A172 (cell line): ENCODE measurements at places on chromosomes 6 and 20.

DNA sequence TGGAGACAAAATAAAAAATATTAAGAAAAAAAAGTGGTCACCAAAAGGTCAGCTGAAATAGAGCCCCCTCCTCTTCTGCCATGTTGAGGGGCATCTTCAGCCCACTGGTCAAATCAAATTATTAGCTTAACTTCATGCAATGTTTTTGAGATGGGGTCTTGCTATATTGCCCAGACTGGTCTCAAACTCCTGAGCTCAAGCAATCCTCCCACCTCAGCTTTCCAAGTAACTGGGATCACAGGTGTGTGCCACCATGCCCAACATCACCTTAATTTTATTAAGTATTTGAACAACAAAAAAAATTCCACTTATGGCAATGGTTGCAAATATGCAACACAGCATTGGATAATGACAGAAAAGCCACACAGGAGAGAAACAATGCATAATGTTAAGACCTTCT, 99.3 kb upstream of the BEND3 start:
- no peak for DNase-seq

- DNase-seq = no peak
Measured at GRCh38 chr6:15483060-15483459, 179.8 kb downstream of the DTNBP1 start.

- peak; percentile 67 for DNase-seq
Measured at GRCh38 chr6:164753517-164753916, 555.9 kb downstream of the C6orf118 start.

DNA sequence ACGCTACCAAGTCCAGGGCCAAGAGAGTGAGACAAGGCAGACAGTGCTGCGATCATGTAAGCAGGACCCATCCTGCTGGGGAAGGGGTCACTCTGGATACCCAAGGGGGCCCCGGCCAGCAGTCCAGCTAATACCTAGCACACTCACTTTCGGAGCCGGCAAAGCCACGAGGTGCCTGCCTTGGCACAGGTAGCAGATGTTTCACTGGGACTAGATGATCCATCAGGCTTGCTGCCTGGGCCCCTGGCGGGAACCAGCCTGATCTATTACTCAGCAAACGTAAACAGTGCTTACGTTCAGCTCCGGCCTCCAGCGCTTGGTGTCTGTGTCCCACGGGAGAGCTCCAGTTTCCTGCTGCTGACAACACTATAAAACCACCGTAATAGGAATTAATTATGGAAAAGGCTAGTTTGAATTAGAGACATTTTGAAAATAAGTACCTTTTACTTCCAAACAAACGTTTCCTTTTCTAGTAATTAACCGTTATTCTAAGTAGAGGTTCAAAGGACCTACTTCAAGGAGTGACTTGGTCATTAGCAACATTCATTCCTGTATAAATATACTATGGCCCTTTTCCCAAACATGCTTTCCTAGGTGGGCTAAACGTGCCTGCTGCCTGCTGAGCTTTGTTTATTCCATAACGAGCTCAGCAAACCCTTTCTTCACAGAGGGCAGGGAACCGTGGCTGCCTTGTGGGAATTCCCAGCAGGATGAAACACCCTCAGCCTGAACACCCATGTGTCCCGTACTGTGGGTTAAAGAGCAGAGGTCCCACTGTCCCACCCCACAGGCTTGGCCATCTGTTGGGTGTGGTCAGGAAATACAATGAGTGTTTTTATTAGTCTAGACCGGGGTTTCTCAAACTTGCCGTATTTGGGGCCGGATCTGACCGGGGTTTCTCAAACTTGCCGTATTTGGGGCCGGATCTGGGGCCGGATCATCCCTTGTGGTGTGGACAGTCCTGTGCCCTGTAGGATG, 18.4 kb downstream of the SLC22A23 start:
- DNase-seq = peak; percentile 84

- DNase-seq = no peak
Measured at GRCh38 chr6:162187168-162187935, 540.2 kb downstream of the PRKN start.

- no peak for DNase-seq
Measured at GRCh38 chr20:38199501-38200390, 34.7 kb upstream of the TGM2 start.

DNA sequence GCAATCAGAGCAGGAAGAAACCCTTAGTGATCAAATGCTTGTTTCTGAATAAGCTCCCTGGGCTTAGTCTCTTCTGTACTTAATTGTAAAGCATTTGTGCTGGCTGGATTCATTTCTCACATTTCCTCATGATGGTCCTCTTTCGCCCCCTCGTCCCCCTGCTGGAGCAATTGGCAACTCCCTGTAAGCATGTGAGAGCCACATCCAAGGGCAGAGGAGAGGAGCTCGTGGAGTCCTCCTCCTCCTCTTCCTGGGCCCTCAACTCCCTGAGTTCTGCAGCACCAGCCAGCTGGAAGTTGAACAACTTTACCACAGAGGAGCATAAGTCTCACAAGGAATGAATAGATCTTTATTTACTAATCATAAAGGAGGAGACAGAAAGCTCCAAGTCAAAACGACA, 12.6 kb downstream of the ANKEF1 start:
- no peak for DNase-seq

GRCh38 chr20:440148-440547, 22.2 kb downstream of the TBC1D20 start:
- no peak for DNase-seq

- peak; percentile 65 for DNase-seq
Measured at GRCh38 chr6:135212020-135212806, 31.1 kb downstream of the MYB start.

GRCh38 chr6:26124781-26125685, 37.8 kb downstream of the HFE start:
- no peak for DNase-seq

DNA sequence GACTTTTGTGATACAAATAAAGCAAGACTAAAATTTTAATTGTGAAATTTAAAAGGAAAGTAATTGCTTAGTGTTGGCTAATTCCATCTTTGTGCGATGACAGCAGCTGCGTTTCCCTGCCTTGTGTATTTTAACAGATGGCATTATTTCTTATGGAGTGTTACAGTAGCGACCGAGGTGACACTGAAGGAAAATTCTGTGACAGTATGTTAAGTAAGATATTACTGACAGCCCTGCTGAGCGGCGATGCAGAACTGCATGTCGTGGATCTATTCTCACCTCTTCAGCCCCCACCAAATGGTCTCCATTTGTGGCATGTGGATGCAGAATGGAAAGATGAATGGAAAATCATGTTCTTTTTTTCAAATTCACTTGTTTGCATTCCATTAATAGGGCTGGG, 289.4 kb downstream of the RNF144B start:
- DNase-seq = no peak

DNA sequence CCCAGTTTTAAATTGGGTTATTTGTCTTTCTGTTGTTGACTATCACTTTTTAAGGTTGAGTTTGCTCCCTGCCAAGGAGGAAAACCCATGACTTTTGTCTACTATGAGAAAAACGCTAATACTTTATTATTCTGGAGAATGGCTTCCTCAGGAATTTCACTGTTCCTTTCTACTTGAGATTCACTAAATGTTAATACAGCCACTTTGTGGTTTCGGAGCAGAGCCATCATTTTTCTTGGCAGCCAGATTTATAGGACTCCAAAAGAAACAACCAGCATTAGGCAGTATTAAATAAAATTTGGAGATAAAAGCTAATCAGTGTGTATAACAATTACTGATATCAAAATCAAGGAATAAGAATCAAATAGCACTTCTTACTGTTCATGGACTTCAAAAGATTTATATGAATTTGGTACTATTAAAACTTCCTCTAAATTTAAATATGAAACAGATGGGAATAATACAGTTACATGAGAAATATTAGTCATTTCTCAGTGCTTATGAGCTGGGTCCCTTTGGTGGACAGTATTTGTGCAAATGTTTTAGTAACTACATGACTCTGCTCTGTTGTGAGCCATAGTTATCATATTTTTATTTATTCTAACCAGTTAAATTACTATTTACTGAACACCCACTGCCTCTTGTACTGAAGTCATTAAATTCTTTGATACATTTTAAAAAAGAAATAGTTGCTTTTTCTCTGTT, 64.1 kb upstream of the FBXO30 start:
- DNase-seq = no peak

GRCh38 chr6:168039301-168039700, 39.7 kb downstream of the FRMD1 start:
- DNase-seq = no peak

DNA sequence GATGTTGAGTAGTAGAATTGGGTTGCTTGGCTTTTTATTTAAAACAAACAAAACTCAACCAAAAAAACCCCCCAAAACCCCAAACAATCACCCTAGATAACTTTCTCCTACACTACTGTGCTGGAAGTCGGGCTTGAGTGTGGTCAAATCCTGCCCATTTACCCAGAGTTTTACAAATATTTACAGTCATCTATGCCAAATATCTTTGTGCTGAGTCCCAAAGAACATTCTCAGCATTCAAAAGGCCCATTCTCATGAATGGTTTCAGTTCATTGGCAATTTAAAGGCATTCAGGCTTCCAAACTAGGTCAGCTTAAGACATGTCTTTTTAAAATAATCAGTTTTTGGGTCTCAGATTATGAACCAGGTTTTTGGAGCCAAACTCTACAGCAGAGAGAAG, 1.8 kb downstream of the RNF144B start:
- no peak for DNase-seq

DNA sequence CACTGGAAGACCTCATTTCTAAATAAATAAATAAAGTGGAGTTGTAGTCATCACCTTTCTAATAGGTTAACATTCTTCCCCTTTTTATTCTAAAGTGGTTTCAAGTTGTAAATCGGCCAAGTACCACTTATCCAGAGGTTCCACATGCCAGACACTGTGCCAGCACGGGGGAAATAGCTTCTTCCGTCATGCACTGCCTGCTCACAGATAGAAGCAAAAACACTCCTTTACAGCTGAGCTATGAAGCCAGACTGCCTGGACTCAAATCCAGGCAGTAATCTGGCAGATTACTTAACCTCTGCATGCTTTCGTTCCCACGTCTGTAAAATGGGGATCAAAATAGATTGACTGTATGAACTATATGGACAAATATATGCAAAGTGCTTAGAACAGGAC, 17.2 kb upstream of the SCML4 start:
- no peak for DNase-seq

GRCh38 chr20:47785854-47786764, 828 bp upstream of the SULF2 start:
- peak; percentile 72 for DNase-seq

GRCh38 chr6:8803181-8803760, 367.9 kb upstream of the SLC35B3 start:
- no peak for DNase-seq

GRCh38 chr20:1567392-1568162, 10.1 kb upstream of the SIRPD start:
- peak; percentile 76 for DNase-seq

DNA sequence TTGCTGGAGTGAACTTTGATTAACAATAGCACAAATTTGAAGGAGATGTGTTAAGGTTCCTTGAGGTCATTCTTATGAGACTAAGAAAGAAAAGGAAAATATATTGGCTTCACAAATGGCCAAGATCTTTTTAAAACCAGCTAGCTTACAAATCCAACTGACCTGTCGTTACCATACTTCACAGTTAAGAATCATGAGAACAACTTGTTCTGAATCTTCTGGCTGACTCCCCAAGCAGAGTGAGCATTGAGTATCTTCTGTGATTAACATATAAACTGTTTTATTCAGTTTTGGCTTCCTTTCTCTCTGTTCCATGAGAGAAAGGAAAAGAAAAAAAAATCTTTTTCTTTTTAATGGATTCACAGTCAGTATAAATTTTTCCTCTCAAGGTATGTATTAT, 277.1 kb downstream of the KHDC1L start:
- DNase-seq = no peak
